ENCODE measurements at places on chromosomes 13 and 19.

GRCh38 chr19:15422296-15423075, 3.7 kb upstream of the AKAP8L start:
- no peak for DNase-seq

GRCh38 chr19:13881692-13882418, 4.9 kb downstream of the NANOS3 start:
- DNase-seq = no peak

DNA sequence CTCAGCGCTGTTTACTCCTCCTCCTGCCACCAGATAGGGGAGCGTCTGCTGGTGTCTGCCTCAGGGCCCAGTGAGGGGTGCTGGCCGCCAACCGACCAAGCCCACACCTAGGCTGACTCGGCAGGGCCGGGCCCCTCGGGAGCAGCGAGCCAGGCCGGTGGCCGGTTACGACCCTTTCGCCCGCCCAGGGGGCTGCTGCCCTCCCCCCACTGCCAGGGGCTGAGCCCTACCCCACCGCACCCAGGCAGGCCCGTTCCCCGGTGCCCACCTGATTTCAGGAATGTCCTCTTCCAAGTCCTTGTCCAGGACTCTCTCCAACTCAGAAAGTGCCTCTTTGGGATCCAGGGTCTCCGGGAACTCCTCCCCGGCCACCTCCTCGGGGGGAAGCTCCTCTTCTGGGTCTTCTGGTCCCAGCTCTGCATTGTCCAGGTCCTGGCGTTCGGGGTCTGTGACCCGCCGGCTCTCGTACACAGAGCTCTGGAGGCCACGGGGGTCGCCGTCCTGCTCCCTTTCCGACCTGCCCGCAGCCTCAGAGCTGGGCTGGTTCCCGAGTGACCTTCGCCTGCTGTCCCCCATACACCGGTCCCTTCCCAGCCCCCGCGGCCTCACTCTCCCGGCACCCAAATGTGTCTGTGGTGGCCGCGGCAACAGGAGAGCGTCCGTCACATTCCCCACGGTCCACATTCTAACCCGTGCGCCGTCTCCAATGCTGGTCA, 31.0 kb upstream of the MIER2 start:
- DNase-seq = no peak

- peak; percentile 72 for DNase-seq
These were observed at the start of gene RABAC1 for GRCh38 chr19:41959056-41960053. RABAC1 (minus strand) TSS chr19:41959321; CDS start chr19:41959292, 29 bp downstream.

DNA sequence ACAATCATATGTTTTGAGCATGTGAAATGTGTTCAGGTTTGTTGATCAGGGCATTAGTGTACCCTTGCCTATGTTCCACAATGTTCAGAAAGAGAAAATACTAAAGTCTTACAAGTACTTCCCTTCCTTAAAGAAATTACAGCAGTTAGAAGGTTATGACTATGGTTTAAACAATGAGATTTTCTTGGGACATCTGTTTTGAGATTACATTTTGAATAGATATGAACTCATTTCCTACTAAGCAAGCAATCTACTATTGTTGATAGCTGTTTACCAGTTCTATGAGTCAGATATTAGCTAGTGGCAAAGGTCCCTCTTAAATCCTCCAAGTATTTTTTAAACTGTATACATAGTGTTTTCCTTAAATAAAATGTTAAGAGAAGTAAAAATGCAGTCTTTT, 241.3 kb downstream of the DACH1 start:
- no peak for DNase-seq

DNA sequence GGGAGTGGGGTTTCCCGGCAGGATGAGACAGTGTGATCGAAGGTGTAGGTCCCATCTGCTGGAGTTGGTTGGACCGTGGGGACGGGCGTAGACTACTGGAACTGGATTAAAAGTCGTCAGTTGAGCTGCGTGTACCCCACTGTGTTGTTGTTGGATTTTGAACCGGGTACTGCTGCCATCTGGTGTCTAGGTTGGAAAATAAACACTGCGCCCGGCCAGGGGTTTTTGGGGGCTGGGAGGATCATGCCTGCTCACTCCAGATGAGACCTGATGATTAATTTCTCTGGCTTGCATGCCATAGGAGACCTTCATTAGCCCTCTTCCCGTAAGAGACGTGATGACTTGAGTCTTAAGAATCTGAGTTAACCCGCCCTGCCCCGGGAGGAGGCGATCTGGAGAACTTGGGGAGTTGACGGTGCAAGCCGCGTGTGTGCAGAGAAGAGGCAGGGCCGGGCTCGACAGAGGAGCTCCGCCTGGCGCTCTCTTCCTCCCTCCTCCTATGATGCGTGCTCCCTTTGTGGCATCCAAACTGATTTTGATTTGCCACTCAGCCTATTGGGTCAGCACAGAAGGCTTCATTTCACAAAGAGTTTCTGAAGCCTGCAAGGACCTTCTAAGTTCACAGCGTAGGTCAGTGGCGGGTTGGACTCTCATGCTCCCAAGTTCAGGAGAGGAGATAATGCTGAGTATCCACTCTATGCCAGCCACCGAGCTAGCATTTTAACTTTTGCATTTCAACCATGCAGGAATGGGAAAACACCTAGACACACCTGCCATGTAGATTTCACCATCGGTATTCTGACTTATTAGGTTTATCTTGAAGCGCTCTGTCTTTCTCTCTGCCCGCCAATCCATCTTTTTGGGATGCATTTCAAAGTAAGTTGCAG, 2.7 kb downstream of the UHRF1 start:
- DNase-seq = peak; percentile 93

GRCh38 chr19:46654621-46655152, 6.3 kb downstream of the DACT3 start:
- DNase-seq = no peak

- DNase-seq = no peak
These were observed 159.6 kb upstream of the ATXN8OS start for GRCh38 chr13:69948016-69948415.

DNA sequence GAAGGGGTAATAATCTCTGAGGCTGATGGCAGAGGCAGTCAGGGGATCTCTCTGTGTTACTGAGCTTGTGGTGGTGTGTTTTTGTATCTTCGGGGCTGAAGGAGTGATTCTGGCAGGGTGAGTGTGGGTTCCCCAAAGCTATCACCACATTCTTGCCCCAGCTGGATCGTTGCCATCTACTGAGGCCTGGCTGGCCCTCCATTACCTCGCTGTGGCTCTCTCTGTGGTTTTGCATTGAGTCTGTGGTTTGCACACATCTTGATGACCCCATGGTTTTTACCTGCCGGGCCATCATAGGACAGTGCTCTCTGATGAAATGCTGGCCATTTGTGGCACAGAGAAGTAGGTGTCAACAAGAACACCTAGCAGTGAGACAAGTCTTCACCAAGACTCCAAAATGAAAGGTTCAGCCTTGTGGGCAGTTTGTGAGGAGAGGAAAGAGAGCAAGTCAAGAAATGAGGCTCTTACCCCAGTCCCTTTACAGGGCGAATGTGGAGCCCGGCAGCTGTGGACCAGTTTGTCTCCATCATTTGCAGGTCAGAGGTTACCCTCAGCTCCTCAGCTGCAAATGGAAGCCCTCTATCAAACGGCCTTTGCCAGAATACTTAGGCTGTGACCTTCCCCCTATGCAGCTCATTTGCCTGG, 69.0 kb upstream of the NPAS1 start:
- DNase-seq = no peak

GRCh38 chr13:109818886-109819285, 32.5 kb upstream of the IRS2 start:
- no peak for DNase-seq

DNA sequence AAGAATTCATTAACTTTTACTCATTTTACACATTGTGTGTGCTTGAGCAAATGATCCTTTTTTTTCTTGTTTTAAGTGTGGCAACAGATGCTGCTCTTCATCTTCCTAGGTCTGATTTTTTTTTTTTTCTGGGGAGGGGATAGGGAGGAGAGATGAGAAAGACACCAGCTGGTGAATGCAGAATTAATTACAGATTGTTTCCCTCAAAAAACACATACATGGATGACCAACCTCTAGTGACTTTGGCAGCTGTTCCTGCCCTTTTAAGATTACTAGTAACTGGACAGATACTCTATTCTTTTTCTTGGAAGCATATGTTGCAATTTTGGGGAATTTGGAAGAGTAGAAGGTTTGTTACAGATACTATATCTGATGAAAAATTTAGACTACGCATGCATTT, 103.6 kb upstream of the MYO16 start:
- DNase-seq = no peak

DNA sequence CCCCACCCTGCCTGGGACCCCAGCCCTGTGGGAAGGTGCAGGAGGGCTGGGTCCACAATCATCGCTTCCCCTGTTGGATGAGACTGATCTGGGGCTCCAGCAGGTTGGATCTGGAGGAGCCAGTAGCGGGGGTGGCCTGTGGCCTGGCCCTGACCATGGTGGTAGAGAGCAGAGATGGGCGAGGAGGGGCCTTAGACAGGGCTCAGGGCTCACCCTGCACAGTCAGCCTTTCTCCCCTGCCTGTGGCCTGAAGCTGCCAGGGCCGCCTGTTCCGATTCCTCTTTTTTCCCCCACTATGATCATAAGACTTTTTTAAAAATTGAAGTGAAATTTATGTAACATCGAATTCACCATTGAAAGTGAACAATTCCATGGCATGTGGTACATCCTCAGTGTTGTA, 18.2 kb downstream of the SIN3B start:
- DNase-seq = no peak

DNA sequence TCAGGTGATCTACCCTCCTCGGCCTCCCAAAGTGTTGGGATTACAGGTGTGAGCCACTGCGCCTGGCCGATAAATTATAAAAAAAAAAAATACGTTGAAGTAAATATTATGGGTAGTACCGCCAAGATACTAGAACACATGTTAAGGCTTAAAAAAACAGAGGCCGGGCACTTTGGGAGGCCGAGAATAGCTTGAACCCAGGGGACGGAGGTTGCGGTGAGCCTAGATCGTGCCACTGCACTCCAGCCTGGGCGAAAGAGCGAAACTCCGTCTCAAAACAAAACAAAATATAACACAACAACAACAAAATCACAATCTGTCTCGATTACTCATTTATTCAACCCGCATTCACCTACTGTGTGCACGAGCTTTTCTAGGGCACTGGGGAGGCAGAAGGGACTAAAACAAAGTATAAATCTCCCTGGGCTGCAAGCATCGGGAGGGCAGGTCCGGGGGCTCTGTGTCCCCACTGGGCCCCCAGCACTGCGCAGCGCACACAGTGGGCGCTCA, 1.3 kb upstream of the BICRA start:
- no peak for DNase-seq

DNA sequence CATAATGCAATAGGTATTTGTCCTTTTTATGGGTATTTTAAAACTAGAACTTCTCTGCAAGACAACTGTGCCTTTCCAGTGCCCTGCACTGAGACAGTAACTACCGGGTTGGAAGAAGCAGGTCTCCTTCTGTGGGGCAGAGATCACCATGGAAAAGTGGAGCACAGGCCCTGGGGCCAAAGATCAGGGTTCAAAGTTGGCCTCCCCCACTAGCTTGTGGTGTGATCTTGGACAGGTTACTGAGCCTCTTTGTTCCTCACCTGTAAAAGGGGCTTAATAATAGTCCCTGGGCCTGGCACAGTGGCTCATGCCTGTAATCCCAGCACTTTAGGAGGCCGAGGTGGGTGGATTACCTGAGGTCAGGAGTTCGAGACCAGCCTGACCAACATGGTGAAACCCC, 68.3 kb downstream of the CEBPG start:
- DNase-seq = no peak

- DNase-seq = no peak
These were observed 5.7 kb downstream of the PAK4 start for GRCh38 chr19:39131255-39131755.

DNA sequence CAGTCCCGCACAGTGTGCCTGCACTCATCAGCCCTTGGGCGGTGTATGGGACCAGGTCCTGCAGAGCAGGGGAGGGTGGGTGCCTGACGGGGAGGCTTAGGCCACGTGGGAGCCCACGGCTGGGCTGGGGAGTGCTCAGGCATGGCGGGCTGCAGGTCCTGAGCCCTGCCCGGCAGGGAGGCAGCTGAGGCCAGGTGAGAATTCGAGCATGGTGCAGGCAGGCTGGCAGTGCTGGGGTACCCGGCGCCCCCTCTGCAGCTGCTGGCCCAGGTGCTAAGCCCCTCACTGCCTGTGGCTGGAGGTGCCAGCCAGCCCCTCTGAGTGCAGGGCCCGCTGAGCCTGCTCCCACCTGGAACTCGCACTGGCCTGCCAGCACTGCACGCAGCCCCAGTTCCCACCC, 630.9 kb upstream of the PCDH20 start:
- no peak for DNase-seq

DNA sequence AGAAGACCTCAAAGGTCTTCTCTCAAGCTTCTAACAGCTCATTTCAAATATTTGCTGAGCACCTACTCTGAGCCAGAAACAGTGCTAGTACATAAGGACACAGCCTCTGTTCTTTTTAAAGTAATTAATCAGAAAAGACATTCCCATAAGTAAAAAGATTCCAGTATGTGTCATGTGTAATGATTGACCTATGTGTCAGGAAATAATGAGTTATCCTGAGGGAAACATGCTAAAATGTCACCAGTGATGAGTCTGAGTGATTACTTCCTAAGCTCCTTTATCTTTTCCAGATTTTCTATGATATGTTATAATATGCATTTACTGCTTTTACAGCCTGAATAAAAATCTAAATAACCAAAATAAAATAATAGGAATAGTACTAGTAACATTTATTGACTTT, 107.6 kb downstream of the SLC25A15 start:
- DNase-seq = no peak

GRCh38 chr13:56735537-56735942, 405.2 kb upstream of the PRR20A start:
- DNase-seq = no peak

DNA sequence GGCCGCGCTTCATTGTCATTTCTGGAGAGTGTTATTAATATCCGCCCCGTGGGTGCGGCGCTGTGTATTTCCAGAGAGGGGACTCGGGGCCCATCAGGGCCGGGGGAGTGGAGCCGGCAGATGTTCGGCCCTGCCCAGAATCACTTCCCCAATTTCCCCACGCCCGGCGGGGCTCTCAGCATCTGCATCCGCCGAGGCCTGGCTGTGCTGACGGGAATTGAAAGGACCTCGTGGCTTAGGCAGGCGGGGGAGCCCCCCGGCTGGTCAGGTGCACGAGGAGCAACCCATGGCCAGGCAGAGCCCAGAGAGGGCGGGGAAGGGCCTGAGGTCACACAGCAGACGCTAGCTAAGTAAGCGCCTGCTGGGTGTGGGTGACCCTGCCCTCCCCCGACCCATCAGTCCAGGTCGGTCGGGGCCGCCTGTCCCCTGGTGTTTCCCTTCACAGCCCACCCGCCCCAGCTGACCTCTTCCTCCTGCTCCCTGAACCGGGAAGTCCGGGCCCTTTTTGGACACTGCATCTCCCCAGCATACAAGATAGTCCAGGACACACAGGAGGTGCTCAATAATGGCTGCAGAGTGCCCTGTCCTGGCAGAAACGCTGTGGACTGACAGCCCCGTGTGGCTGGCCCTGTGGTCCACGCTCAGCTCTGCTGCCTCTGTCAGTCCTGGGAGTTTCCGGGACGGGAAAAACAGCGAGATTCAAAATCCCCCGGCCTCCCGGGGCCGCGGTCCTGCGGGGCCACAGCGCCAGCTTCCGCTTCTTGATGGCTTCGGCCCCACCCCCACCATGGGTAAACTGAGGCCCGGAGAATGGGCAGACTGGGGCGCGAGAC, 22.1 kb downstream of the ARID3A start:
- no peak for DNase-seq

- DNase-seq = no peak
These were observed 3.3 kb downstream of the FBL start for GRCh38 chr19:39842693-39843435.

GRCh38 chr13:70385852-70386251, 277.6 kb upstream of the KLHL1 start:
- no peak for DNase-seq
